ENCODE measurements at places on chromosomes 2 and 18. TPM values are rescaled to one million over a fixed set of nuclear protein-coding genes. Genes with fewer than 3 reads are reported as not detected.

POMC gene
- 2.7 TPM for polyA plus RNA-seq

- no peak for DNase-seq
These were observed 40.6 kb downstream of the ACTR3 start for GRCh38 chr2:113930448-113930847.

SPC25 gene
- 24.3 TPM for polyA plus RNA-seq

DNA sequence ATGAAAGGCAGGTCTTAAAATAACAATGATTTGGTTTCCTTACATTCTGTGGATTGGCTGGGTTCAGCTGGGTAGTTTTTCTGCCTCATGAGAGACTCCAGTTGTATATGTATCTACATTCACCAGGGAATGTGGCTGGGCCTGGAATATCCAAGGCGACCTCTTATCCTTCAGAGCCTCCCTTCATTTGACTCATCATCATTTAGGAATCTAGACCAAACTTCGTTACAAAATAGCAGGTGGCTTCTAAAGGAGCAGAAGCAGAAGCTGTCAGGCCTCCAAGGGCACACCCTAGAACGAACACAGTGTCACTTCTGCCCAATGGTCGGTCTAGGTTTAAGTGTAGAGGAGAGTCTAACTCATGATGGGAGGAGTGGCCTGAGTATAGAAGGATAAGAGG lies 204.2 kb downstream of the EN1 start:
- no peak for DNase-seq

GRCh38 chr2:162126111-162126519 lies 25.9 kb downstream of the GCG start:
- DNase-seq: no peak

DNA sequence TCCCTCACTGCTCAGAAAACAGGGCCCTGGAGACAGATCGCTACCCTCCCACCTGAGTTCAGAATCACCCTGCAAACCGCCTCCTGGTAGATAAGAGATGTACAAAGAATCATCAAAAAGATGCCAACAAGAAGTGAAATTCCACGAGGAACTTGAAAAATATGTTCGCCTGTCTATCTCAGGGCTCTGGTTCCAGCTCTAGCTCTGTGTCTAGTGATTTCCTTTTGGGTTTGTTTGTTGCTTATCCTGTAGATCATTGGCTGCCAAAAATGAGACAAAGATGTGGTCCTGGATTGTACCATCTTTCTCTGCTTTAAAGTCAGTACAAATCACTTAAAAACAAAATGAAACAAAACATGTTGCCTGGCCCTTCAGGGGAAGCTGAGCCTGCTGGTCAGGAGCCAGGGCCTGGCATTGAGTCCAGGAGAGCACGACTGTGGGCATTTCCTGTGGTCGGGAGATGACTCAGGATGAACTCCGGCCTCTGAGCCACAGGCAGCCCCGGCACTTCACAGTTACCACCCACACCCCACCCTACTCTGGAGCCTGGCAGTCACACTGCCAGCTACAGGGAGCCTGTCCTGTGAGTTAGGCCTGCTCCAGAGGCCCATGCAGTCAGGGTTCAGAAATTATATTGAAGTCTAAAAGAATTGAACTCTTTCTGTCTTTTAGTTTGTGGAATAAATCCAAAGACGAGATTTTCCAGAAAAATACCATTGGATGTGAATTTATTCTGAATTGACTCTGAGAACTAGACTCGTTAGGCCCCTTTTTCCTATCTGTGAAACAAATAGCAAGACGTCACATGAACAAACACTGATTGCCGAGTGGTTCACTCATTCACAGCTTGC lies 8.0 kb upstream of the ITGB6 start:
- DNase-seq: no peak

DNA sequence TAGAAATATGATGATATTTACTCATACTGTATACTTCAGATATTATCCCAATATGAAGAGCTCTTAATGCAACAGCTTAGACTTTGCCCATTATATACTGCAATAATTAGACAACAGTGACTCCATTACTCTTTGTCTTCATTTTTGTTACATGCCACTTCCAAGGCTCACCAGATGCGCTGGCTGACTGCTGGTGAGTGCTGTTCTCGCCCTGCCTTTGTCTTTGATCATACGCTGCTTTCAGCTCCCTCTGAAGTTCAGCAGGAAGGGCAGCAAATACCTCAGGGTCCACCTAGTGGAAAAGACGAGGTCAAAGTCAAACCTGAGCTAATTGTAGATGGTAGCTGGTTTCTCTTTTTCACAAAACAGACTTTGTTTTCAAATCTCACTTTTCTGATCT lies 66.3 kb downstream of the EIF5B start:
- DNase-seq: no peak

PTGR3 gene
- polyA plus RNA-seq: 40.6 TPM

- no peak for DNase-seq
These were observed 92.4 kb upstream of the ACAA2 start for GRCh38 chr18:49905771-49906170.

DNA sequence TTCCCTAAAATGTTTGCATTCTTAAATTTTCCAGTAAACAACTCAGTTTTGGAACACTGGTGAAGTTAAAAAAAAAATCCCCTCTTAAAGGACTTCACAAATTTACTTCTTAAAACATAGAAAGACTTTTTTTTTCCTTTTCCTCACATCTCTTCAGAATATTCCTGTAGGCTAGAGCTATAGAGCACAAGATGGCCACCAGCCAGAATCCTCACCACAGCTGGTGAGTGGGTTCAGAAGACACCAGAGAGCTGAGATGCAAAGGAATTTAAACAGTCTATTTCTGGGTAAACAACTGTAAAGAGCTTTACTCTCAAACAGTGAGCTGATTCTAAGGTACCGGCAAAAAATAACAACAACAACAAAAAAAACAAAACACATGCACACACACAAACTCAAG lies 252.8 kb downstream of the LRP1B start:
- DNase-seq: no peak

GRCh38 chr18:24659827-24660720 lies 199.6 kb downstream of the HRH4 start:
- DNase-seq: no peak

- no peak for DNase-seq
These were observed 50.3 kb upstream of the FOSL2 start for GRCh38 chr2:28342081-28342967.

GRCh38 chr2:201234663-201235135 lies 25.6 kb upstream of the CASP8 start:
- no peak for DNase-seq

CCDC74B gene
- 23.5 TPM for polyA plus RNA-seq

DNA sequence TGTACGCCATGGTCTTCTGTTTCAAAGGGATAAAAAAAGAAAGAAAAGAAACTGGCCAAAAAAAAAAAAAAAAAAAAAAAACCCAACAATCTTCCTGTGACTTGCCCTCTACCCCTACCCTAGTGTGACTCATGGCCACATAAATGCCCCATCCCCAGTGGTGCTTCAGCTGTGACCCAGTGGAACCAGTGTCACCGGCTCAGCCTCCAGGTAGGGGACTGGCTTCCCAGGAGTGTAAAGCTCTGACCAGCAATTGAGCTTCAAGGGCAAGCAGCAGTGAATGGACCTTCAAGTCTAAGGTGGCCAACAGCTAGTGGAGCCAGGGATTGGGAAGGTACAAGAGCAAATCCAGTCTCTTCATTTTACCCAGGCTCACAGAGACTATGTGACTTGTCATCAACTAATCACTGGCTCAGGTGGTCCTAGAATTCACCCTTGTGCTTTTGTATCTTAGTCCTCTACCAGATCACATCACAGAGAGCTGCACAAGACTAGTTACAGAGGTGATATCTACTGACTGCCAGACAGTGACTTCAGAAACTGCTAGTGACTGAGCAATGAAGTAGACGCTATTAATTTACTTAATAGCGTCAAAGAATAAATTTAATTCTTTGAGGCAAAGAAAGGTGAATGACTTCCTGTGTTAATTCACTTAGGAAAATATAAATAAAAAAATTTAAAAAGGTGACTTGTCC lies 1.3 kb upstream of the TGFBRAP1 start:
- no peak for DNase-seq

CYP27C1 gene
- polyA plus RNA-seq: 8.6 TPM

- peak; percentile 53 for DNase-seq
These were observed at the start of gene CREG2 for GRCh38 chr2:101387151-101387834. Gene CREG2, minus strand, starts transcription at chr2:101387503. Its CDS starts 46 bp downstream, at chr2:101387457.

FLACC1 gene
- 3.1 TPM for polyA plus RNA-seq

- no peak for DNase-seq
These were observed 991.5 kb upstream of the FANCL start for GRCh38 chr2:59232394-59233165.

DNA sequence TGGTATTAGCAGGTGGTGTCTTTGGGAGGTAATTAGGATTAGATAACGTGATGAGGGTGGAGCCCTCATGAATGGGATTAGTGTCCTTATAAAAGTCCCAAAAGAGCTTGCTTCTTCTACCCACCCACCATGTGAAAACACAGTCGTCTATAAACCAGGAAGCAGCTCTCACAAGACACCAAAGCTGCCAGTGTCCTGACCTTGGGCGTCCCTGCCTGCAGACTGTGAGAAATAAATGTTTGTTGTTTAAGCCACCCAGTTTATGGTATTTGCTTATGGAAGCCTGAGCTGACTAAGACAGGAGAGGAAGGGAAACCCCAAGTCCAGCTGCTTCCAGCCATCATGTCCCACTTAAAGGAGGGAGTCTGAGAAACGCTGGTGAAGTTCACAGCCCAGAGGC lies 13.6 kb downstream of the ADI1 start:
- DNase-seq: no peak

GRCh38 chr2:128368437-128369107 lies 49.9 kb upstream of the HS6ST1 start:
- no peak for DNase-seq

CHMP1B gene
- polyA plus RNA-seq: 44.0 TPM

NAT8 gene
- 18.8 TPM for polyA plus RNA-seq

AMER3 gene
- 0.03 TPM for polyA plus RNA-seq

ASB18 gene
- 0.17 TPM for polyA plus RNA-seq

DNA sequence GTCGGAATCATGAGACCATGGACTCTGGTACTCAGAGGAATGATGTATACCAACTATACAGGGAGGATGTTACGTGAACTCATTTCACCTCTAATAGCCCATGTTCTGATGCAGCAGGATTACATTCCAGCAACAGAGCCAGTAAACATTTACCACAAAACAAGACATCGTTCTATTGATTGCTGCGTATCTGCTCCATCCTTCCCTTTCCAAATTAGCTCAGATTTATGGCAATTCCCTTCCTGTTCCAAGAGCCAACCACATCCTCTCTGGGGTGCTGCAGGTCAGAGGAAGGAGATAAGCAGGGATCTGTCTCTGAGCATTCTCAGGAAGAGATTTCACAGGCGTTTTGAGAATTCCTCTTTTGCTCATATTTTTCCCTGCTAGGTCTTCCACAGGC lies 98.3 kb downstream of the KLF7 start:
- DNase-seq: peak; percentile 7

DNA sequence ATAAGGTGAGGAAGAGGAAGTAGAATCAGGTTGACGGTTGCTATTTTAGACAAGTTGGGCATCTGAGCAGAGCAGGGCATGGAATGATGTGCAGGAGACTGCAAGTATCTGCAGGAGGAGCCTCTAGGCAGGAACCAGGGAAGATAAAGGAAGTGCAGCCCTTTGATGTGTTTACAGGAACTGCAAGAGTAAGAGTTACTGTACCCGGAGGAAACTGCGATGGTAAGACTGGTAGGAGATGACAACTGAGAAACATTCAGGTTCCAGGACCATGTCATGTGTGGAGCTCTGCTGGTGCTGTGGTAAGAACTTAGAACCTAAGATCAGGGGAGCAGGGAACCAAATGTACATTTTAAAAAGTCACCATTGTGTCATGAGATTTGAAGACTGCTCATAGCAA lies 134.3 kb upstream of the STON1 start:
- no peak for DNase-seq

SLC5A7 gene
- 0.79 TPM for polyA plus RNA-seq

ITPRIPL1 gene
- polyA plus RNA-seq: 3.8 TPM

DNA sequence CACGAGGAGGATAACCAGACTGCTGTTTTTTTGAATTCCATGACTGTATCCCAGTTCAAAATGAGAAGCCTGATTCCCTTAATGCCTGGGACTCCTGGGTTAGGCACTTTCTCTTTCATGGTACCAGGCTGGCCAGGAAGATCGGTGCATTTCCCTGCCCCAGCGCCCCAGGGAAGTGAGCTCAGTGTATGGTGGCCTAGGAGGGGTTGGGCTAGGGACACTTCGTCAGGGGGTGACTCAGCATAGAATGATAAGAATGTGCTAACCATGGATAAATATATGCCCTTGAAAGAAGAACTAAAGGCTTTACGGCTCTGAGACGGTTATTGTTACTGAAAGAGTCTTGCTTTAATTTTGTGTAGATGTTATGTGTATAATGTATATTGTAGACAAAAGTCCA lies 27.5 kb upstream of the FAM237A start:
- DNase-seq: no peak

GRCh38 chr2:160752475-160753330 lies 259.1 kb upstream of the RBMS1 start:
- no peak for DNase-seq

- no peak for DNase-seq
These were observed 160.4 kb downstream of the AGAP1 start for GRCh38 chr2:235654103-235654813.

DNA sequence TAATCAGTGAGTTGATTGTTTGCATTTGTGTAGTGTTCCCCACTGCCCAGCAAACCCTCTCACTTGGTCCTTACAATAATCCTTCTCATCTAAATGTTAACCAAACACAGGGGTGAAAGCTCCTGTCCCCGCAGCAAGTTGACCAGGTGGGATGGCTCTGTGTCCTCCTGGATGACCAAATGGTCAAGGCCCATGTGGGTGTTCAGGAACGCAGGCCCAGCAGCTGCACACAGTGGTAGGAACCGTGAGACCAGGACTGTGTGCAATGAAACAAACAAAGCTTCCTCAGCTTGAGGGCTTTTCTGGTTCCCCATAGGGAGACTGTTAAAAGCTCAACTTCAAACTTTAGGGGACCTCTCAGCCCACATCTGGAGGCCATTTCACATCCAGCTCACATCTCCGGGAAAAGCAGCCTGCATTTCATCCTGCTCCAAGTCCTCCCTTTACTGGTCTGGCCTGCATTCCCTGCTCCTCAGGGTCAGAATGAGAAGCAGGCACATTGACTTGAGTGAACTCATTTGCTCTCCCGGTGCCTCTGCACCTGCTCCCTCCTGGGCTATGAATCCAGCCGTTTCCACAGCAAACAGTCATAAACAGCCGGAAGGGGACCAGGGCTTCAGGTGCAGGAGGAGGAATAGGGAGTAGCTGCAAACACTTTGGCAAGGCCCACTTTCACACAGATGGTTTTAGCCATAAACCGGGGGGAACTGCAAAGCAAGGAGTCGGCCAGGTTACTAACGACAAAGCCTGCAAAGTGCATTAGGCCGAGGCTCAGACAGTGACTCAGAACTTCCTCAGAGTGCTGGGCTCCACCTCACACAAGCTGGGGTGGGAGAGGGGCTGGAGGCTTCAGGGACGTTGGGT lies 144.7 kb downstream of the CAPN13 start:
- DNase-seq: no peak

CYBRD1 gene
- polyA plus RNA-seq: 68.6 TPM

TTN gene
- 1.2 TPM for polyA plus RNA-seq

CTAGE1 gene
- not detected for polyA plus RNA-seq

GAL3ST2 gene
- 0.87 TPM for polyA plus RNA-seq

YPEL5 gene
- polyA plus RNA-seq: 134 TPM

- no peak for DNase-seq
These were observed 21.7 kb downstream of the ASPRV1 start for GRCh38 chr2:69939722-69940121.

- DNase-seq: no peak
These were observed 27.2 kb downstream of the MARCO start for GRCh38 chr2:118968961-118969733.

All from left renal pelvis (tissue), 4 donors.